ENCODE measurements at places on chromosomes 3 and 15. TPM values are rescaled to one million over a fixed set of nuclear protein-coding genes. Genes with fewer than 3 reads are reported as not detected.

ASB14 gene
- total RNA-seq = not detected

LNP1 gene
- total RNA-seq = 1.3 TPM

LRRC31 gene
- total RNA-seq = not detected

LYZL4 gene
- total RNA-seq = not detected

MCF2L2 gene
- total RNA-seq = 0.07 TPM

NEK11 gene
- total RNA-seq = 4.7 TPM
